SJCRH30 (cell line): ENCODE measurements at places on chromosomes 4 and X. TPM values are rescaled to one million over a fixed set of nuclear protein-coding genes. Genes with fewer than 3 reads are reported as not detected.

DNA sequence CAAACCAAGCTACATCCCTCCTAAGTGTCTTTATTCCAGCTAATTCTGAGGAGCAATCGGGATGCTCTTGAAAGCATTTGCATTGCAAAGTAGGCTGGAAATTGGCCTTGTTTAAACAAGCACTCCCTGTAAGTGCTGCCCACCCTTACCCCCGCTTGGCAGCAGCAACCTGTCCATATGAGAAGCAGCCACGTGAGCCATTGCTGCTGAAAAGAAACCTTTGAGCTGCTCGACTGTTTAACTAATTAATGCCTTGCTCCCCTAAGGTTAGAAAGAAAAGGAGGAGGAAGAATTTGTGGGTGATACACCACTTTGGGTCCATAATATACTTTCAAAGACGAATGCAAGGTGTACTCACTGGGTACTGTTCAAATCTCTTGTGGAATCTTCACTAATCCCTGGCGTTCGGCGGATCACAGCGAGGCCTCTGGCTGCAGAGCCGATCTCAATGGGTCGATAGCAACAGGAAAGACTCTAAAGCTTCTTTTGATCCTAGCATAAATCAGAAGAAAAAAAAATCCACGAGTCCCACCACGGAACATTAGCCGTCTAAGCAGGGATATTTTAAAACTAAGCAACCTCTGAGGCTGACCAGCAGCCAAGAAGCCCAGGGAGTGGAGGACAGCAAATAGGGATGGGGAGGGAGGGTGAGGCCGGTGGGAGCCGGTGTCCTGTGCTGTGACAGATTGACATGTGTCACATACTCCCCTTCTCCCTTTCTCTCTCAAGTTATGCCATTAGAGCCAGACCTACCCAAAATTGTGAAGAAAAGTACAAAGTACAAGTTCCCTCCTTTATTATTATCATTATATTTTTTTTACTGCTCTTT is 37.2 kb upstream of the MGST2 start:
- no peak for DNase-seq

Gene P2RY4
- total RNA-seq: 0.22 TPM in 1 of 2 replicates, not detected in the other

Gene DUSP9
- 0.14 TPM in 1 of 2 replicates, not detected in the other for total RNA-seq

GRCh38 chr4:76748649-76749048 is 149.3 kb downstream of the SOWAHB start:
- peak; percentile 68 for DNase-seq

- DNase-seq: no peak
These were observed 30.8 kb downstream of the TRMT44 start for GRCh38 chr4:8471211-8471875.
